ENCODE measurements at places on chromosomes 6 and 20. TPM values are rescaled to one million over a fixed set of nuclear protein-coding genes. Genes with fewer than 3 reads are reported as not detected.

Gene NECAB3
- 82.6 TPM for total RNA-seq

Gene SALL4
- total RNA-seq = not detected

Gene PSORS1C1
- total RNA-seq = 0.64 TPM

Gene MEP1A
- not detected for total RNA-seq

Gene IL17A
- not detected for total RNA-seq

Gene SFTA2
- not detected for total RNA-seq

Gene CCN6
- total RNA-seq = not detected

Gene ULBP3
- total RNA-seq = 1.7 TPM

Gene LGSN
- total RNA-seq = not detected

DNA sequence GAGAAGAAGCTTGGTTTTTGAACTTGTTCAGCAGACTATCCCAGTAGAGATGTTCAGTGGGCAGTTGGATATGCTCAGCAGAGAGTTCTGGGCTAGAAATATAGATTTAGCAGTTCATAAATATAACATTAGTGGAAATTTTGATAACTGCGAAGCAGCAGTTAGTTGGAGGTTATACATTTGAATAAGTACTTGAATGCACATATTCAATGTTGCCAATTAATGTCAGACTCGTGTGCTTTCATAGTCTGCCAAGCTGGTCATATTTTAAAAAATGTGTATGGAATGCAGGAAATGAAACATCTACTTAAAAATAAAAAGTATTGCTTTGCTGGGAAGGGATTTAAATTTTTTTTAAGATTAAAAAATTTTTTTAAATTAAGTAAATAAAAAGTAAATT lies 92.5 kb upstream of the E2F3 start:
- no peak for DNase-seq

GRCh38 chr6:31906122-31906521 lies 4.2 kb upstream of the ZBTB12 start:
- DNase-seq = no peak

- no peak for DNase-seq
These were observed 7.3 kb upstream of the COL9A1 start for GRCh38 chr6:70310063-70310694.

GRCh38 chr6:111871207-111871606 lies 2.0 kb downstream of the FYN start:
- DNase-seq = no peak

- DNase-seq = no peak
These were observed 11.6 kb downstream of the GSS start for GRCh38 chr20:34943808-34944567.

DNA sequence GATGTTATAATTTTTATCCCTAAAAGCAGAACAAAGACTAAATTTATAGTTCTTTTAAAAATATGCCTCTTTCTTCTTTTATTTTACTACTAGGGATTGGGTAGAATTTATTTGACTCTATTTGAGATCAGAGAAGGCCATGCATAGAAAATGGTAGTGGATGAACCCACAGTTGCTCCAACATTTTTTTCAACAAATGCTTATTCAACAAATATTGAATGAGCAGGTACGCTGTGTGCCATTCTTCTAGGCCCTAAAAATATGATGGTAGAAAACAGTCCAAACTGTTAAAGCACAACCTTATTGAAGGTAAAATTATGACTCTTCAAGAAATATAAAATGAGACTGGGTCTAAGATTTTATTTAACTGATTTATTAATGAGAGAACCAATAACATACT lies 30.0 kb downstream of the OTOR start:
- DNase-seq = no peak

- no peak for DNase-seq
These were observed 52.9 kb downstream of the NFATC2 start for GRCh38 chr20:51489611-51490010.

DNA sequence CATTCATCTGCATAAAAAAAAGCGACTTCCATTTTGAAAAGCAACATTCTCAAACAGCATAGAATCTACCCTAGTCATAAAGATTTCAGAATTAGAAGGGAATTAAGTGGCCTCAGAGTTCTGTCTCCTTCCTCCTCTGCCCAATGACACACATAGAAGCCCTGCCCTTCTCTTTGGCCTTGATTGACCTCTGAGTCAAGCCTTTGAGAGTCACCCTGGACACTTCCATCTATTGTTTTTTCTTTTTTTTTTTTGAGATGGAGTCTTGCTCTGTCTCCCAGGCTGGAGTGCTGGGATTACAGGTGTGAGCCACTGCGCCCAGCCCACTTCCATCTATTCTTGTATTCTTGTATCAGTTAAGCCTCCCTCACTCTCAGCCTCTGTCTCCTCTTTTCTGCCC lies 44.8 kb upstream of the CTNNBL1 start:
- no peak for DNase-seq

- no peak for DNase-seq
These were observed 4.3 kb upstream of the SLPI start for GRCh38 chr20:45258664-45259063.

GRCh38 chr6:12851123-12851695 lies 134.6 kb downstream of the PHACTR1 start:
- no peak for DNase-seq

GRCh38 chr20:10807013-10807412 lies 133.2 kb upstream of the JAG1 start:
- no peak for DNase-seq

GRCh38 chr6:2859185-2859700 lies 17.6 kb upstream of the SERPINB1 start:
- DNase-seq = no peak

Data from heart left ventricle (tissue), 16 donors.